ENCODE measurements at places on chromosomes 6 and 20. TPM values are rescaled to one million over a fixed set of nuclear protein-coding genes. Genes with fewer than 3 reads are reported as not detected.

RFX6 gene
- not detected for total RNA-seq

ZC3H12D gene
- total RNA-seq: 0.83 TPM

CNKSR3 gene
- 23.9 TPM for total RNA-seq

PDE10A gene
- 3.3 TPM for total RNA-seq

BPIFB2 gene
- not detected for total RNA-seq

LPA gene
- not detected for total RNA-seq

GPR63 gene
- total RNA-seq: 0.83 TPM

PPDPF gene
- 291 TPM for total RNA-seq

KCNQ2 gene
- total RNA-seq: not detected

PPARD gene
- 15.7 TPM for total RNA-seq

TMEM239 gene
- total RNA-seq: not detected

WFDC5 gene
- total RNA-seq: not detected

DNA sequence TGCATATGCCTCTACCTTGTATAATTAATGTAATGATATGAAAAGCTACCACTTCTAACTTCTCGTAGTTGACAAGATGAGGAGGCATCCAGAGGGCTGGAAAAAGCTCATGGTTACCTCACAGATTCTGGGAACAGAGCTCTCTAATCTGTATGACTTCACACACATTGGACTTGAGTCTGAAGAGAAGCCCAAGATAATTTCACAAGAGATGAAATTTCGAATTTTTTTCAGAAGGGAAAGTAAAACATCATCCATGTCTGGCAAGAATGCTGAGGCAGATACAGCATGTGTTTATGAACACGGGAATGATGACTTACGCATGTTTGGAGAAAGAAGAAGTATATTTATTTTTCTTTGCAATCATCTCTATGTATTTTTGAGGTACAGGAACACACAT lies 141.8 kb upstream of the TENT5A start:
- DNase-seq: no peak

GRCh38 chr6:71047417-71047816 lies 90.6 kb upstream of the B3GAT2 start:
- no peak for DNase-seq

GRCh38 chr6:13496513-13497190 lies 9.3 kb upstream of the GFOD1 start:
- no peak for DNase-seq

DNA sequence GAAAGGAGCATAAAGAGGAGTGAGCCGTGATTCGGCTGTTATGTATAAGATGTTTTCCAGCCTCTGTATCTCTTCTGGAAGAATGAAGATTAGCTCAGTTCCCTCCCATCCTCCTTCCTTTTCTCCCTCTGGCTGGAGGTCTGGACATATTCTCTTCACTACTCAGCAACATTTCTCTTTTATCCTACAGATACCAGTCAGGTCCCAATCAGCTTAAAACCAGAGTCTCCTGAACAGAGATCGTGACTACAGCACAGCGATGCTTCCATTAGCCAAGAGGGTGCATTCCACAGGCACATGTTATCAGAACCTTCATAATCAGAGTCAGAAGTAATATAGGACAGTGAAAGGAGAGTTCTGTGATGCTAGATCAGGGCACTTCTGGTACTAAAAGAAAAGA lies 133.9 kb upstream of the SOX4 start:
- no peak for DNase-seq

- DNase-seq: no peak
Observed at GRCh38 chr6:37653933-37654565, 43.6 kb downstream of the MDGA1 start.

DNA sequence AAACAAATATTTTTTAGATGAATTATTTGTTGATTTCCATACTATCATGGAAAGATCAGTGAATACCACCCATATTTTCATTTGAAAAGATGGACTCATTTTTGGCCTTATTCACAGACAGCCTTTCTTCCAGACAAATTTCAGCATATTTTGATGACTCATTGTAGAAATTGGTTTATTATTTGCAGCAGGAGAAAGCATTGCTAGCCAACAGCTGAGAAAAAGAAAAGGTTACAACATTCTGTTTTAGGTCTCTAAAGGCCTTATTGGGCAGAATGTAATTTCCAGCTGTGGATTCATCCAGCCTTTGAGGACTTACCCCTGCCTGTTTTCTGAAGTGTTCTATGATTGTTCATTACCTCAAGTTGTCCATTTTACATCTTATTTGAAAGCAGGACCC lies 201.9 kb downstream of the PLCB4 start:
- no peak for DNase-seq

GRCh38 chr6:35321091-35321490 lies 21.3 kb upstream of the PPARD start:
- no peak for DNase-seq

- DNase-seq: no peak
Observed at GRCh38 chr6:105489216-105489530, 86.3 kb upstream of the PREP start.

- DNase-seq: no peak
Observed at GRCh38 chr20:22781869-22782268, 197.5 kb upstream of the FOXA2 start.

GRCh38 chr6:68677058-68677457 lies 42.0 kb downstream of the ADGRB3 start:
- DNase-seq: no peak

DNA sequence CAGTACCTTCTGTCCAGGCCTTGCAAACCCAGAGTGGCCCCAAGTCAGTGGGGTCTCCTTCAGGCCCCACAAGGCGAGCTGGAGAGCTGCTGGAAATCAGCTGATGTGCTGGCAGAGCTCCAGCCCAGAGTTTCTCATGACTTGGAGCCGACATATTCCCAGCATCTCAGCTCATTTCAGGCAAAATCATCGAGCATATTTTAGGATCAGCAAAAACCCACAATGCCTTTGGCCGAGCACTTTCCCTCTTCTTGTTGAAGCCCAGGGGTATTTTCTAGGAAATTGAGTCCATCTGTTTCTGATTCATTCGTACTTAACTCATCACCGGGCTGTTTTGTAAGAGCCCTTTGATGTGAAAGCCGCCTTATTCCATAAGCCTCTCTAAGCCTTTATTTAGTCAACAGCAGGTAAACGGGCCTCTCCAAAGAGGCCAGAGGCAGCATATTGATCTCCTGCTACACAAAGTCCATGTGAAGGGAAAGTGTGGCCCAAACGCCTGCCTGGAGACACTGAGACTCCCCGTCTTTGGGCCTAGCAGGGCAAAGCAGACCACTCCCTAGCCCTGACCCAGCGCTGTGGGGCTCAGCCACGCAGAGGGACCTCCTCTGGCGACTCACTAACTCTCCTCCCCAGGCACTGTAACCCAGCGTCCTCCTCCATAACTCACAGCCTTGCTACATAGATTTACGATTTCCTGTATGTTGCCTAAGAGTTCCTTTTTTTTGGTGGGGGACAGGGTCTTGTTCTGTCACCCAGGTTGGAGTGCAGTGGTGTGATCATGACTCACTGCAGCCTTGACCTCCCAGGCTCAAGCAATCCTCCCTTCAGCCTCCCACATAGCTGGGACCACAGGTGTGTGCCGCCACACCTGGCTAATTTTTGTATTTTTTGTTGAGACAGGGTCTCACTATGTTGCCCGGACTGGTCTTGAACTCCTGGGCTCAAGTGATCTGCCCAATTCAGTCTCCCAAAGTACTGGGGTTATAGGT lies 12.1 kb upstream of the C20orf203 start:
- no peak for DNase-seq

GRCh38 chr6:35166116-35166515 lies 25.0 kb upstream of the TCP11 start:
- no peak for DNase-seq

GRCh38 chr20:53580376-53581111 lies 13.1 kb downstream of the ZNF217 start:
- no peak for DNase-seq

- no peak for DNase-seq
Observed at GRCh38 chr20:9180481-9181257, 111.8 kb downstream of the PLCB4 start.

GRCh38 chr6:47917202-47917601 lies 135.4 kb downstream of the OPN5 start:
- DNase-seq: no peak

DNA sequence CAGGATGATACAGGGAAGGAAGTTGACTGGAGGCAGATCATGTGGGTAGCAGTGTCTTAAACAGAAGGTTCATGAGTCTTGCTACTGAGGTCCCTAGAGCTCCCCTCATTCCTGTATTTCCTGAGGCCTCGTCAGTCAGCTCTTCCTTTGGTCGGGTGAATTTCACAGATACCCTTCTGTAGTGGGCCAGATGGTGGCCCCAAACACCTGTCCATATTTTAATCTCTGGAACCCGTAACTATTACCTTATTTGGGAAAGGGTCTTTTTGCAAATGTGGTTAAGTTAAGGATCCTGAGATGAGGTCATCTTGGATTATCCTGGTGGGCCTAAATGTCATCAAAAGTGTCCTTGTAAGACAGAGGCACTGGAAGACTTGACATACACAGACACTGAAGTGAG lies 9.6 kb downstream of the KCNS1 start:
- no peak for DNase-seq

- peak; percentile 78 for DNase-seq
Observed at GRCh38 chr6:169813969-169814368, 62.5 kb downstream of the ERMARD start.

- no peak for DNase-seq
Observed at GRCh38 chr20:14319704-14320103, 17.7 kb downstream of the FLRT3 start.

- no peak for DNase-seq
Observed at GRCh38 chr6:138406443-138406842, 2.4 kb downstream of the HEBP2 start.

GRCh38 chr20:6434131-6434530 lies 311.3 kb upstream of the FERMT1 start:
- no peak for DNase-seq

GRCh38 chr20:41956338-41957074 lies 338.3 kb upstream of the CHD6 start:
- DNase-seq: no peak

GRCh38 chr6:153959276-153959675 lies 79.8 kb upstream of the OPRM1 start:
- DNase-seq: no peak

DNA sequence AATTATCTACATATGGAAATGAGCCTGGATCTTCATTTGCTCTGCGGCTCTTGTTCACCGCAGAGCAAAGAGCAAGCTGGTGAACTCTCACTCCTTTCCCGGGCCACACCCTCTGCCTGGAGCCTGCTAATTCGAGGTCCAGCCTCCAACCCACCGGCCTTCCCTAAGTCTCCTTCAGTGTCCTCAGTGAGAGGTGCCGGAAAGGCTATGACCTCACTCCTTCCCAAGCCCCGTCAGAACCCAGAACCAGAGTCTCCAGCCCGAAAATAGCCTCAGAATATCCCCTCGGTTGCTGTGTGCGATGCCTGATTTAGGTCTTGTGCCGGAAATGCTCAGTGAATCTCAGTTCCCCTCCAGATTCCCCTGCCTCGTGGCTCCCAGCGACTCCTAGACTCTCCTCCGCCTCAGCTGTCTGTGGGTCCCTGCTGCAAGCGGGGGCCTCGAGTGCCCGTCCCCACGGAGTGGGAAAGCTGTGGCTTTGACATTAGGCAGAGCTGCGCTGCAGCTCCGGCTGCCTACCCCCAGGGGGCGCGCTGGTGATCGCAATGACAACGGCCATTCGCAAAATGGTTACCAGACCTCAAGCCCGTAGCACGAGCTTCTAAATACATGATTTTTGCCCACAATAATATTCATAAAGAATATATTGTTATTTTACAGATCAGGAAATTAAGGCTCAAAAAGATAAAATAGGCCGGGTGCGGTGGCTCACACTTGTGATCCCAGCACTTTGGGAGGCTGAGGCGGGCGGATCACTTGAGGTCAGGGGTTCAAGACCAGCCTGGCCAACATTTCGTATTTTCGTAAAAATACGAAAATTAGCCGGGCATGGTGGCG lies 4.1 kb upstream of the BNIP5 start:
- no peak for DNase-seq

DNA sequence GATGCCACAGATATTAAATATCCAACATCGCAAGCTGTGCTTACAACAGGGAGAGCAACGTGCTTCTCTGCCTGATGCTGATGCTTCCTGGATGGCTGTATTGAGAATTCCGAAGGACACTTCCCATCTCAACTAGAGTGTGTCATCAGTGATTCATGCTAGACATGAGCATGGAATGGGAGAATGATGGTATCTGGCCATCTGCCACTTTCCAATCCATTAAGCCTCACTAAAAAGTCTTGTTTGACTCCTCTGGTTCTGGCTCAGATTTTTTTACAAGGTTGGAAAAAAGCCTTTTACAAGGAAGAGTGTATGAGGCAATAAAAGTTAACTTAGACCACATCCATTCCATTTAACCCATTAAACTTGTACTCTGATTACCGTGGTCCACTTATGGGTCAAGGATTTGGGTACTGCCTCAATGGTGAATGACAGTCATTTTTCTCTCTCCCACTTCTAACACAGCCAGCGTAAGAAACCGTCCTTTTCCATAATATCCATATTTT lies 265.3 kb downstream of the UST start:
- no peak for DNase-seq

GRCh38 chr6:16681260-16681873 lies 79.9 kb downstream of the ATXN1 start:
- no peak for DNase-seq

DNA sequence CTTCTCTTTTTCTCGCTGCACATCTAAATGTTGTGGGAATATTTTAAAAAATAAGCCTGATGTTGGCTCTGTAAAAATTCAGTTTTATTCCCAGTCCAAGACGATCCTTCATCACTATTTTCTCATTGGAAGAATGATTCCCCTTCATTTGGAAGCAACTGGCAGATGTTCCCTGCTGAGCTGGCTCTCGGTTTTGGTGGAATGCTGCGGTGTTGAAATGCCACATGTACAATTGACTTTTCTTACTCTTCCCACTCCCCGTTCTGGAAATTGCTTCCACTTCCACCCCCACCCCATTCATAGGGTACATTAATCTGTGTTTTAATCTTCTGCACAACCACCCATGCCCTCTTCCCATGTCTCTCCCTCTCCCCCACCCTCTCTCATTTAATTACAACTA lies 496.3 kb upstream of the MAP3K7 start:
- DNase-seq: no peak

- DNase-seq: no peak
Observed at GRCh38 chr6:128124713-128125112, 223.9 kb upstream of the THEMIS start.

GRCh38 chr6:42963855-42964605 lies 3.5 kb downstream of the GNMT start:
- no peak for DNase-seq

DNA sequence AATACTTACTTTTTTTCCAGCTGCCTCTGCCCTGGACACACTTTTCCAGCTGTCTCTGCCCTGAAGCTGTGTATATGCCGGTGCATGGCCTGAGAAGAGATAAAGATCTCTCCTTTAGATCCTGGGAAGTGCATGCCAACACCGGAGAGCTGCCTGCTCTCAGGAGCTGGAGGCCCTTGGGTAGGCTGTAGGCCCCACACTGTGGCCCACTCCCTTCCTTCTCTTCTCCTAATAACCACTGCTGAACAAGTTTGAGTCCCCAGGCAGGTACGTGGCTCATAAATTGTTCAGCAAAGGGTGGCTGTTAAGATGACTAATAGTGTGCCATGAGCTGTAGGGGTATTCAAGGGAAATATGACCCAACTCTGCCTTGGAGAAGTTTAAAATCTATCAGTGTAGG lies 102.5 kb downstream of the CD24 start:
- no peak for DNase-seq

- DNase-seq: no peak
Observed at GRCh38 chr20:45933266-45934045, 1.0 kb upstream of the PCIF1 start.

Measured in esophagus muscularis mucosa (tissue), 4 donors.